NCI-H526 treated with DMSO at 0.1 percent for 48 hours (cell line): ENCODE measurements at places on chromosomes 12 and 14.

GRCh38 chr12:69821456-69822159 lies 3.4 kb upstream of the MYRFL start:
- DNase-seq: no peak

DNA sequence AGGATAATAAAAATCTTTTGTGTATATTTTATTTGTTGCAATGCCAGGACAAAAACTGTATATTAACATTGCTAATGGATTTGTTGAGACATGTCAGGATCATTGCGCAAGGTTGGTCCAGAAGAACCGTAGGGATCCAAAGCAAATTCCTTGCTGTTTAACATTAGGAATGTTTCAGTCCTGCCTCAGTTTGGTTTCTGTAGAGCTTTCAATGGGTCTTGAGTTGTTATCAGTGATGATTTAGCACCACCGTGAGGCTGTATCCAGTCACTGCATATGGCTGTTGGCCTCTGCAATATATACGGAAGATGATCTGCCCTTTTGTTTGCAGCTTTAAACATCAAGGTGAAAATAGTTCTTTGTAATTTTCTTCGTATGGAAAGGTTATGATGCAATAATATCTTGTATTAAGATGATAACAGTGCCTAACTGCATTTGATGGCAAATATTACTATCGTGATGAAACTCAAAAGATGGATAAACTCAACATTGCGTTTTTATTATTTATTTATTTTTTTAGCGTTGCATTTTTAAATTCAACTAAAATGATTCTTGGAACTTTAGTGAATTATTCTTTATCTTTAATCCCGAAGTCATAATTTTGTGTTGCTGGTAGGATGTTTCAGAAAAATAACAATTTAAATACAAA lies 231.2 kb downstream of the AKAP6 start:
- DNase-seq: peak; percentile 37

DNA sequence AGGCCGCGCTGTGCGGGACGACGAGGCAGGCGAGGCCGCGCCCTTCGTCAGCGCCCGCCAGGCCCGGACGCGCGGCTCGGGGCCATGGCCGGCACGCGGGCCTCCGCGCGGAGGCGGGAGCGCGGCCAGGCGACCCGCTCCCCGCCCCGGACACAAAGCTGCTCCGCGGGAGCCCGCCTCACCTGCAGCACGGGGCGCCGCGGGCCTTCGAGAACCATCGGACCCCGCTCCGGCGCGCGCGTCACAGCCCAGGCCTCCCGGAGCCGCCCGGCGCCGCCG lies 342 bp downstream of the DICER1 start:
- no peak for DNase-seq

DNA sequence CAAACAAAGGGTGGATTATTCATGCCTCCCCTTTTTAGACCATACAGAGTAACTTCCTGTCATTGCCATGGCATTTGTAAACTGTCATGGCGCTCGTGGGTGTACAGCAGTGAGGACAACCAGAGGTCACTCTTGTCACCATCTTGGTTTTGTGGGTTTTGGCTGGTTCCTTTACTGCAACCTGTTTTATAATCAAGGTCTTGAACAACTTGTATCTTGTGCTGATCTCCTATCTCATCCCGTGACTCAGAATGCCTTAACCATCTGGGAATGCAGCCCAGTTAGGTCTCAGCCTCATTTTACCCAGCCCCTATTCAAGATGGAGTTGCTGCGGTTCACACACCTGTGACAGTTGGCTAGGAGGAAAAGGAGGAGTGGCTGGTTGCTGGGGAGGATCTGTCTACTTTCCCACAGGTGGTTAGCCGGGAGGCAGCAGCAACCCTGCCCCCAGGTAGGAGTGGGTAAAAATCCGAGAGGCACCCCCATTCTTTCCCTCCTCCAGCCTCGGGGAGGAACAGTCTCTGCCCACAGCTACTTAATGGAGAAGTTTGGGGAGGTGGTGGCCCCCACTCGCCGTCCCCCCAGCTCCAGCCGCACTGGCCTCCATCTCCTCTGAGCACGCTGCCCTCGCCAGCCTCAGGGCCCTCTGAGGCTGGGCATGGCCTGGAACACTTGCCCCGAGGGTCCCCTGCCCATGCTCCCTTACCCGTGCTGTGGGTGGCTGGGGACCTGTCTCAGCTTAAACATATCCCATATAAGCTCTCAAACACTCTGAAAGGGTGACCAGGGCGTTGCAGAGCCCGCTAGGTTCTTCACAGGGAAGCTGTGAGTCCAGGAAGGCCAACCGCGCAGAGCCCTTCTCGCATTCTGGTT lies 41.7 kb downstream of the SMIM41 start:
- no peak for DNase-seq

- no peak for DNase-seq
Measured at GRCh38 chr14:65658202-65658601, 245.7 kb downstream of the FUT8 start.

DNA sequence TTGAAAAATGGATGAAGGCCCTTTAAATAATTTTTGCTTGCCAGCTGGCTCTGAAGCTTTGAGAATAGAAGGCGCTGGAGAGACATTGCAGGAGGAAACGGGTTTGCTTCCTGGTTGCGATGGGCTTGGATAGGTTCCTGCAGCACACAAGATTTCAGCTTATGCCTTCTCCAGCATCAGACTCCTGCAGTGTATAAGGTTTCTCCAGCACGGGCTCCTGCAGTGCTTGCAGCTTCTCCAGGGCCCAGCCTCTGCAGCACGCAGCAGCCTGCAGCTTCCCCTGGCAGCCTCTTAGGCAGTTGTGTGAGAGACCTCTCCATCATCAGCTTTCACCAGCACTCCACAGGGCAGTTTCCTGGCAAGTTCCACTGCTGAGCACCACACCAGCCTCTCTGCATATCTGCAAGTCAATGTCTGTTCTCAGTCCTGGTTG lies 78.7 kb upstream of the ZDHHC17 start:
- DNase-seq: no peak
